RWPE1 (cell line): ENCODE measurements at places on chromosomes 16 and 17.

DNA sequence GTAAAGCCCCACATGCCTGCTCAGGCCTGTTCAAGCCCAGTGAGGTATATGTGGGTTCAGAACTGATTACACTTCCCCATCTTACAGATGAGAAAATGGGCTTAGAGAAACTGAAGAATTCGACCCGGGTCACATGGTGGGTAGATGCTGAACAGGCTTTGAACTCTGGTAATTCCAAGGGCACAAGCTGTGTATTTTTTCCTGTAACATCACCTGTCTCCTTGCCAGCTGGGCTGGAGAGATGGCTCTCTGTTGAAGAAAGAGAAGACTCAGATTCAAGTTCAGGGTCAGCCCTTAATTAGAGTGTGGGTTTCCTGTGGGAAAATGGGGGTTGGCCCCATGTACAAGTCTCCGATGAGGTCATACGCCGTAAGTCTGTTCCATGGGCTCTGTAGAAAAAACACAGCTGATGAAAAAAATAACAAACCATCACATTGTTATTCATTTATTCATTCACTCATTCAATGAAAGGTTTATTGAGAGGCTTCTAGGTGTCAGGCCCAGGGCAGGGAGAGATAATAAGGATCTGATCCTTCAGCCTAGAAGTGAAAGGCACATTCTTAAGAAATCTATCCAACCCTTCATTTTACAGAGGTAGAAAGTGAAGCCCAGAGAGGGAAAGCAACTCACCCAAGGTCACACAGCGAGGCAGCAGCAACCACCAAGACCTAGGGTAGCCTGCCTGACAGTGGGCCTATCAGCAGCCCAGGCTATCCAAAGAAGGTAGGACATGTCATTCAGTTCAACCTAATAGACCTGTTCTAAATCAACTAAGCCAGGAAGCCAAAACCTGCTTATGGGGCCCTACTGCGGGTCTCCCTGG, 482.8 kb downstream of the SOX9 start:
- no peak for DNase-seq

GRCh38 chr16:9521749-9522370, 430.4 kb downstream of the HAPSTR1 start:
- no peak for DNase-seq

- DNase-seq = no peak
Measured at GRCh38 chr16:78817200-78817739, 717.8 kb downstream of the WWOX start.

- DNase-seq = no peak
Measured at GRCh38 chr17:39755554-39756379, 18.0 kb downstream of the GRB7 start.

- no peak for DNase-seq
Measured at GRCh38 chr17:3485481-3486068, 9.8 kb downstream of the ASPA start.

DNA sequence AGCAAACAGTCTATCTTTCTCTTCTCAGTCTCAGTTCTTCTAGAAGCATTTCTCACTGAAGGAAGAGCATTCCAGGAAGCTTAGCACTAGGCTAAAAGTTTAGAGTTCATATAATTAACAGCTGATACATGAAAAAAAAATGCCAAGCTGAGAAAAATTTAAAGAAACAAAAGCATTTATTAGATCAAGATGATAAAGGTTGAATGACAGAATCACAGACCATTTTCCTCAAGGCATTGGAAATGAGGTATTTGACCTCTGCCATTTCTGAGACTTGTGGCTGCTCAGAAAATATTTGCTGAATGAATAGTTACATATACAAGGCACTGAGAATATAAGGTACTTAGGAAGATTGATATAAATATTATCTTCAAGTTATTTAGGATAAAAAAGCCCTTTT, 901.6 kb upstream of the GOT2 start:
- DNase-seq = no peak

- DNase-seq = no peak
Measured at GRCh38 chr16:85112364-85112763, at the start of gene CIBAR2. TSS of gene CIBAR2 (minus strand) at chr16:85112472. CDS start at chr16:85112352, 120 bp downstream.

- no peak for DNase-seq
Measured at GRCh38 chr17:77441130-77441920, 300.6 kb downstream of the SEC14L1 start.

DNA sequence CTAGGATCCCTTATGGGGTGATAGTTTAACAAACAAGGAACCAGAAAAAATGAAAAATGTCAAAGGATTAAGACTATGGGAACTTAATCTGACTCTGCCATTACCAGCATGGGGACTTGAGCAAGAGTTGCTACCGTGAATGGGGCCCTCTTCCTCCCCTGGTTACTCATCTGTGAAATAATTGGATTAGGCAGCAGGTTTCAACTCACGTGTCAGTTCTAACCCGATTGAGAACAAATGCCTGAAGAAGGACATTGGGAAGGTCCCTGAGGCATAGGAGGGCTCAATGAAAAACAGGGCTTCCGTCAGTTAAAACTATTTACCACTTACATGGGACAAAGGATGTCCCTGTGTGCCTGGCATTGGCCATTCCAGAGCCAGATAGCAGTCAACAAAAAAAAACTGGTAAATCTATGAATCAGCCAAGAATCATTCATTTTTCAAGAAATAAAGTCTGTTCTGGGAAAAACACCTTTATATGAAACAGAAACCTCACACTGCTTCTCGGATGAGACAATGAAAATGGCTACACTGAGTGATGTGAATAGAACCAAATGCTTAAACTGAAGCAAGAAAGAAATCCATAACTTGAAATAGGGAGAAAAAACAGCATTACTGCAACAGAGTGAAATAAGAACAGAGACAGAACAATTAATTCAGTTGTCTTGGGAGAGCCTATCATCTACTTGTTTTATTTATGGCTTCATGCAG, 104.3 kb downstream of the ADAMTS18 start:
- DNase-seq = no peak
